ENCODE measurements at places on chromosomes 1 and 21.

GRCh38 chr1:91557039-91557690, 56.5 kb downstream of the CDC7 start:
- DNase-seq, result no peak

DNA sequence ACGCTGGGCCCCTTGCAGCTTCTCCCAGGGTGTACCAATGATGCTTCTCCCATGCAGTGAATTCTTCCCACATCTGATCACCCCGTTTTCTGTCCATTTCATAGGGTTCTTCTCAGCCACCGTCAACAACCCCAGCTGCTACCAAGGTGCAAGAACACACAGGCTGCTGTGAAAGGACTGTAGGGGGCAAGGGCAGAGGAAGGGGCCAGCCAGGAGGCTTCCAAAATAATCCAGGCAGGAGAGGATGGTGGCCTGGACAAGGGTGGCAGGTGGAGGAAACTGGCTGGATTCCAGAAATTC, 113.3 kb upstream of the WNT4 start:
- DNase-seq, result no peak

DNA sequence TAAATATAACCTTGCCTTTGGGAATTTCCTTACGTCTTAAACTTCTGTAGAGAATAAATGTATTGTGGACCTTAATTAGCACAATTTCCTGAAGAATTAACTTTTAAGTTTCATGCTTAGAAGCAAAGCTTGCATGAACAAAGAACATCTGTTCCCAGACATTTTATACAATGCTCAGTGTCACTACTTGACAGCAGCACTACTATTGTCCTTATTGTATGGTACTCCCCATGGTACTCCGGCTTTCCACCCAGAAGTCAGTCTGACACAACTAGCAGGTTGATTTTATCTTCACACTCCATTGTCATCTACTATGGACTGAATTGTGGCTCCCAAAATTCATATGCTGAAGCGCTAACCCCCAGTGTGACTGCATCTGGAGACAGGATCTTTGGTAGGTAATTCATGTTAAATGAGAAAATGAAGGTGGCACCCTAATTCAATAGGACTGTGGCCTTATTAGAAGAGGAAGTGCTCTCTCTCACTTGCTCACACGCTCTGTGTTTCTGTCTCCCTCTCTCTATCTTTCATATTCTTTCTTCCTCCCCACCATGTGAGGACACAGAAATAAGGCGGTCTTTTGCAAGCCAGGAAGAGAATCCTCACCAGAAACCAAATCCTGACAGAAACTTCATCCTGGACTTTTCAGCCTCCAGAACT, 10.7 kb upstream of the OR2B11 start:
- no peak for DNase-seq

DNA sequence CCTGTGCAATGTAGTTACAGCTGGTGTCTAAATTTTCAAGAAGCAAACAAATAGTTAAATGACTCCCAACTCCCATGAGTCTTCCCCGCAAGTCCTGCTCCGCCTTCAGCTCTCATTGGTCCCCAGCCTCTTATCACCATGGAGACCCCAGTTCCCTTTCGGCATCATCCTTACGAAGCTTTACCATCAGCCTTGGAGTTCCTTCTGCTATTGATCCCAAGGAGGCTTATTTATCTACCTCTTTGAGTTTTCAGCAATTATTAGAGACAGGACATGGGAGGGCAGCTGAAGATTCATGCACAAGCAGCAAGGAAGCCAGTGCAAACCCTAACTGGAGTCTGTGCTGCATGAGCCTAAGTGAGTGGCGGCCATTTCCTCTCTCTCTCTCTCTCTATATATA, 12.3 kb downstream of the KCNA2 start:
- no peak for DNase-seq

- DNase-seq, result no peak
Measured at GRCh38 chr1:115771847-115772457, 3.4 kb upstream of the CASQ2 start.

DNA sequence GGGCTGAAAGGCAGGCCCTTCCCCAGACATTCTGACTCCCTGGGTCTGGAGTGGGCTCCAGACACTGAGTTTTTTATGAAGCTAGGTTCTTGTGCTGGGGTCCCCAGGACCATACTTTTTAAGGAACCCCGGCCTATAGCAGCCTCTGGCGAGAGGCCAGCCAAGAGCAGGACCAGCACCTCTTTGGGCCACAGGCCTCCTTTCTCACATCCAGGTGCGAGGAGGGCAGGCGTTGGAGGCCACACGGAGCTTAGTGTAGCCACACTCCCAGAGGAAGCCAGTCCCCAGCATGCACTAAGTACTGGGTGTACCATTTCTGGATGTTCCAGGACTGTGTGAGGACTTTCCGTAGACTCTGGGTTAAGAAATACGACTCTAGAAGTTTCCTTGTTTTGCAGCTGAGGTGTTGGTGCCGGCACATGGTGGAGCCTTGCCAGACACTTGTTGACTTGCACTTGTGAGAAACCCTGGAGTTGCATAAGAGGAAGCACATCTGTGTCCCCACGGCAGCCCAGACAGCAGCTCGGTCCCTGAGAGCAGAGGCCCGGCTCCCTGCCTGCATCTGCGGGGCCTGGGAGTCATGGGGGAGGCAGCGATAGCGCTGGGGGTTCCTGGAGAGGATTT, 122.2 kb upstream of the VAMP3 start:
- no peak for DNase-seq

DNA sequence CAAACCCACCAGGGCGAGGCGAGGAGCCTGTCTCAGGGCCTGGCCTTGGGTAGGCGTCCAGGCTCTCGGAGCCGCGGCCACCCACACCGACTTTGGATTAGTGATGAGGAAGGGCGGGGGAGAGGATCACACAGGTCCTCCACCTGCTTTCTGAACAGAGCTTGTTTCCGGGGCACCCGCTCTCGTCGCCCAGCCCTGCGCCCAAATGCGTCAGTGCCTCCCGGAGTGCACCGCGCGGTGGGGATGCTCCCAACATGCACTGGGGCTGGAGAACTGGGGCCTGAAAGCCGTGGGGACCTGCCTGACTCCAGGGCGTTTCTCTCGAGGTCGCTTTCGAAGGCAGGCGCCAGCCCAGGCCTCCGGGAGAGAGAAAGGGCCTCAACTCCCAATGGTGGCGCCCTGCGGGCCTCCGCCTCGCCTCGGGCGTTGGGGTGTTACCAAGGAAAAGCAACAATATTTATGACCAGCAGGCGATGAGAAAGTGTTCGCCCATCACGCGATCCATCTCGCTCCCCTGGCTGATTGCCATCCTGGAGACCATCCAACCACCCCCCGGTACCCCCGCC, 8.9 kb upstream of the LHX8 start:
- DNase-seq, result no peak

GRCh38 chr1:55831759-55832158, 616.6 kb upstream of the USP24 start:
- no peak for DNase-seq

GRCh38 chr1:154847891-154848290, 22.2 kb downstream of the KCNN3 start:
- no peak for DNase-seq

DNA sequence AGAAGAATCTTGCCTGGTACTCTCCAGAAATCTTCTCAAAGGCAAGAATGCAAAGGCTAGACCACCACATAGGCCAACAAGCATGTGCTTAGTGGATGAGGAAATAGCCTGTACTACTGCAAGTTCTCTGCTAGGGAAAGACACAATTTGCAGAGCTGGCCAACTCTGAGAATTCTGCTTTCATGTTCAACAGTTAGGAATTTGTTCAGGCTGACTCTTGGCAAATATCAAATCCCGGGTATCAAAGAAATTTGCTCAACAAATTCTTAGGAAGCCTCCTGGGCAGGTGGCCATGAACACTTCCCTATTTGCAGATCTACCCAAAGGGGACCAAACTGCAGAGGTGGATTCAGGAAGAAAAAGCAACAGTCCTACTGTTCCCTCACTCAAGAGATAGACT, 15.0 kb upstream of the H3-3A start:
- DNase-seq, result no peak

DNA sequence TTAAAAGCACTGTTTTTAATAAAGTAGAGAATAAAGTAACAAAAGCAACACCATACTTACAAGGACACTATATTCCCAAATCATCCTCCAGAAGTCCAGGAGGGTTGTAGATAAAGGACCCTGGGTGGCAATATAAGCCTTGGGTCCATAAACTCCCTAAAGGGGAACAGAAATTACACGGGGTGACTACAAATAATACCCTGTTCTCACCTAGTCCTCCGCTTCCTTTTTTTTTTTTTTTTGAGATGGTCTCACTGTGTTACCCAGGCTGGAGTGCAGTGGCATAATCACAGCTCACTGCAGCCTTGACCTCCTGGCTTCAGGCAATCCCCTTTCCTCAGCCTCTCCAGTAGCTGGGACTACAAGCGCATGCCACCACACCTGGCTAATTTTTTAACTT, 13.1 kb downstream of the PTPN22 start:
- DNase-seq, result no peak

DNA sequence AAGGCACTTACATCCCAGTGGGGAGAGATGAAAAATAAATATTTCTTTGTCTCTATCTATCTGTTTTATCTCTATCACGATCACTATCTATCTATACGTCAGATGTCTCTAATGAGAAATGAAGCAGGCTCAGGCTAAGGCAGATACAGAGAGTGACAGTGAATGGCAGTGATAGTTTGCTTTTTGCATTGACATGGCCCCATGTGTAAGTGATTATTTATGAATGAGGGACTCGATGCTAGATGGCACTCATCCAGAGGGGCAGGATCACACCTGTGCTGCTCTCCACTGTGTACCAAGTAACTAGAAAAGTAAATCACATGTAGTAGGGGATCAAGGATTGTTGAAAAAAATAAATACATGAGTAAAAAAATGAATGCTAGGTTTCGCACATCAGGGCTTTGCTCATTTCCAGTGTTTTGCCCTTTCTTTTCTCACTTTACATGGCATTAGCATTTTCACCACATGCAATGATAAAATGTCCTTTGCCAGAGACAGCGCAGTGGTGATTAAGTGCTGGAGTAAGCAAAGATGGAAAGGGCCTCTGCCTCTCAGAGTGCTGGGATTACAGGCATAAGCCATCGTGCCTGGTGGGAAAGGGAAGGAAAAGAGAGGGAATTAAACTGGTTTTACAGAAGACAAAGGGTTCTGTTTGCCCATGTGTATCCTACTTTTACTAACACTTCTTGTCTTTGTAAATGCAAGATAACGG, 16.5 kb downstream of the TBX19 start:
- no peak for DNase-seq

DNA sequence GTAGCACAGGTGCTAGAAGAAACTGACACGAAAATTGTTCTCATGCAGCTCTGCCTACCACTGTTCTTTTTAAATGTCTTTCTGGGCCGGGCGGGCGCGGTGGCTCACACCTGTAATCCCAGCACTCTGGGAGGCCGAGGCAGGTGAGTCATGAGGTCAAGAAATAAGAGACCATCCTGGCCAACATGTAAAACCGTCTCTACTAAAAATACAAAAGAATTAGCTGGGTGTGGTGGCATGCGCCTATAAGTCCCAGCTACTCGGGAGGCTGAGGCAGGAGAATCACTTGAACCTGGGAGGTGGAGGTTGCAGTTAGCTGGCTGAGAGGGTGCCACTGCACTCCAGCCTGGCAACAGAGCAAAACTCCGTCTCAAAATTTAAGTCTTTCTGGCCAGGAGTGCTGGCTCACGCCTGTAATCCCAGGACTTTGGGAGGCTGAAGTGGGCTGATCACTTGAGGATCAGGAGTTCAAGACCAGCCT, 947 bp upstream of the RIT1 start:
- no peak for DNase-seq

DNA sequence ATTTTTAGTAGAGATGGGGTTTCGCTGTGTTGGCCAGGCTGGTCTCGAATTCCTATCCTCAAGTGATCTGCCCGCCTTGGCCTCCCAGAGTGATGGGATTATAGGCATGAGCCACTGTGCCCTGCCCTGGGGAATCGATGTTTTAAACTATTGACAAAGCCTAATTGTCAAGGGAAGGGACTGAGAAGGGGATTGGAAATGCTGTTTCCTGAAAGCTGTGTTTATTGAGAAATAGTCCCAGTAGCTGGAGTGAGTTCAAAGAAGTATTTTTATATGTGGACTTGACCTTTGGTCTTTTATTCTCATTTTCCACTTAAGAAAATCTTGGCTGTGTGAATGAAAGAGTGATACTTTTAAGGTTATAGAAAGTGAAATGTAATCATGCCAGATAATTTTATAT, 47.5 kb downstream of the KIF1B start:
- DNase-seq, result no peak

- no peak for DNase-seq
Measured at GRCh38 chr1:60916199-60916598, 166.2 kb upstream of the NFIA start.

- DNase-seq, result no peak
Measured at GRCh38 chr1:217717959-217718358, 86.8 kb downstream of the SPATA17 start.

GRCh38 chr21:44324854-44325107, 14.4 kb downstream of the CFAP410 start:
- DNase-seq, result no peak

- DNase-seq, result no peak
Measured at GRCh38 chr1:182041615-182042014, 19.9 kb downstream of the ZNF648 start.

DNA sequence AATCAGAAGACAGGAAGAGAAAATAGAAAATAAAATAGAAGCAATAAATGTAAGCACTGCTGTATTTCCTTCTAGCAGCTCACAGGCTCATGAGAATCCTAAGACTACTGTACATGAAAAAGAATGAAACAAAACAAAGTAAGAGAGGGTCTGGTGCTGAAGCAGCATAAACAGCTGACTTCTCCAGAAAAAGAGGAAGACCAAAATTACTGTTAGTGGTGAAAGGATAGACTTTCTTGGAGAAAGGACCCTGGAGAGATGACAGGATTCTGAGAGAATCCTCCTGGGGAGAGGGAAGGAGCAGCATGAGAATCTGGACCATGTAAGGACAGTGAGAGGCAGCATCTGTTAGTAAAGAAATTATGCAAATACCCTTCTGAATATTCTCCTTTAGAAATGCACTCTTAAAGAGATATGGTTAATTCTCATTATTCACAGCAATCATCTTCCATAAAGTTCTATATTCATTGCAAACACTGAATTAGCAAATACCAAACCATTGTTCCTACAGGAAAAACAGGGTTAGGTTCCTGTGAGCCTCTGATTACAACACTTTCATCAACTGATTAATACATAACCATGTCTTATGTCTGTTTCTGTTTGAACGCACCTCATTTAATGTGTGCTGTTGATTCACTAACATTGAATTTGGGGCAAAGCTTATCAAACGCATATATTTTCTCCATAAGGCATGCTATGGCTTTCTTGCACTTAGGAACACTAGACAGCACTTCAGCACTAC, 17.0 kb downstream of the SLC25A24 start:
- no peak for DNase-seq

Data from stimulated activated CD8-positive, alpha-beta memory T cell treated with anti-CD3 and anti-CD28 coated beads, Interleukin-15, amount 100 ng/mL, for 1 hour (primary cell).